ENCODE measurements at places on chromosomes 16 and 17.
A peak's percentile ranks its signal among the peaks of the same experiment; 100 is the strongest.

DNA sequence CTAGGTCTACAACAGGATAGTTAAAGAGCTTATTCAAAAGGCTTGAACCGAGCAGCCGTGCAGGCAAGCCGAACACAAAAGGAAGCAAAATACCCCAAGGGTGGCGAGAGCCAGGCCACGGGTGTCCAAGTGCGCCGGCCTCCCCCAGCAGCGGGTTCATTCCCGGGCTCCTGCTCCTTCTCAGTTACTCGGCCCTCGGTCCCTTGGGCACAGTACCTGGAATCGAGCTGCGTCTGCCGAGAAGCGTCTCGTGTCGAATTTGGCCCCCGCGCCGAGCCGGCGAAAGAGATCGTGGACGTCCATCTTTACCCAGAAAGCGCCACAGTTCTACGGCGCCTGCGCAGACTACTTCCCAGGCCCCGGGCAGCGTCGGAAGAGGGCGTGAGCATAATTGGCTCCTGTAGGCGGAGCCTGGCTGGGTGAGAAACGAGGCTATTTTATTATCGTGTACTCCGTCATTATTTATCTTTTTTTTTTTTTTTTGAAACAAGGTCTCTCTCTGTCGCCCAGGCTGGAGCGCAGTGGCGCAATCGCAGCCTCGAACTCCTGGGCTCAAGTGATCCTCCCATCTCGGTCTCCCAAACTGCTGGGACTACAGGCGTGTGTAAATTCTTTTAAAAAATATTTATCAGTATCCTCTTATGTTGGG lies at the start of gene DDX52:
DDX52 (minus strand) TSS at position 329 of the 649 bp plus-strand sequence; CDS start at position 303, 26 bp downstream.
- peak; percentile 91 for DNase-seq

DNA sequence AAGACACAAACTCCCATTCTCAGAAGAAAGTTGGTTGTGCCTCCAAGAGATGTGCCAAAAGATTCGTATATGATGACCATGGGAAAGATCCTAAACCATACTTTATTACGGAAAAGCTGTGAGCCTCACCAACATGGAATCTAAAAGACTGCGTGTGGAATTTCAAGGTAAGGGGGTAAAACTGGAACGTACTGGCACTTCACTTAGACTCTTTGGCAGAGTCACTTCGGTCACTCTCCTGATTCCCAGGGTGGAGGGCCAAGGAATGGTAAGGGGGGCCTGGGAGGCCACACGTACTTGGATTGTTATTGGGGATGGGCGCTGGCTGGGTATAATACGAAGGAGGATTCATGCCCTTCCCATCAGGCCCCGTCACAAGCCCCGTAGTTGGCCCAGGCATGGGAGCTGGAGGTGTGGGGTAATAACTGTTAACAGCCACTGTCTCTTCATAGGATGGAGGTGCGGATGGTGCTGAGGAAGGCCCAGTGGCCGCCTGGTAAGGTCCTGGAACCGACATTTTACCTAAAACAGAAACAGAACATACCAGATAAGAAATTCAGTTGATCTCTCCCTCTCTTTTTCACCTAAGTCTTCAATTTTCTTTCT lies 30.4 kb downstream of the LITAF start:
- no peak for DNase-seq

DNA sequence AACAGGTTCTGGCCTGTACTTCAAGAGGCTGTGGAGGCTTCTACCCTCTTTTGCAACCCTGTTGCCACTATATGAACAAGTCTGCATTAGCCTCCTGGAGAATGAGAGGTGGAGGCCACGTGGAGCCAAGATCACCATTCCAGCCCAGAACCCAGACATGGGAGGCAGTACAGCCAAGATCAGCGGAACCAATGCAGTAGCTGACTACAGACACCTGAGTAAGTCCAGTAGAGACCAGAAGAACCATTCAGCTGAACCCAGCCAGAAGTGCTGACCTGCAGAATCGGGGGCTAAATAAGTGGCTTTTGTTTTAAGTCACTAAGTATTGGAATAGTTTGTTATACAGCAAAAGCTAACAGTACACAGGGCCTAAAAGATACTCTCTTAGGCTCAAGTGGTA lies 12.1 kb downstream of the FAM20A start:
- no peak for DNase-seq

DNA sequence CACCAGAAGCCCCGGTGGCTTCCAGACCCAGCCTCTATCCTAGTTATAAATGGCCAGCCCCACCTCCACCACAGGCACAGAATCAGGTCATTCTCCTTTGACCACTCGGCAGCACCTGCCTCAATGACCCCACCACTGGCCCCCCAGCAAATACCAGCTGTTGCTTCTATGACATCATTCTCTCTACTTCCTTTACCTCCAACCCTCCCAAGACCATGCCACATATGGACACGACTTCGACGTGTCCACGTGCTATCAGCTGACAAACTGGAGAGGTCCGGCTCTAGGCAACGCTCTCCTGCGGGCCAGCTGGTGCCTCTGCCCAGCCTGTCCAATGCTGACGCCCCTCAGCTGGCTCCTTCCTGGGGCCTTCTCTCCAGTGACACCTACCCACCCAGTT lies 5.9 kb downstream of the ALYREF start:
- DNase-seq = no peak

DNA sequence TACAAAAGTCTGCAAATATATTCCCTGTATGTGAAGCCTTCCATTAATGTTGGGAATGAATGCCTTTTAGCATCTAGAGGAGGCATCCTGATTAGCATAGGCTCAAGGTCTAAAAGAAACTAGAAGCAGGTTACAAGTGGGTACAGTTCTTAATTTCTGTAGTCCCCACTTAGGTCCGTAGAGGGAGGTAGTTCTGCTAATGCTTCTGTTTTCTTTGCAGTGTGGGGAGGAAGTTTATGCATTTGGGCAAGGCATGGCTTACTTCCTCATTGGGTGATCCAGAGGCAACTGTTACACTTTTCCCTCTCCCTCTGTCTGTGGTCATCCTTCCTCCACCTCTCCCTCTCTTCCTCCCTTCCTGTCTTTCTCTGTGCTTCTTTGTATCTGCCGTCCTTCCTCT lies 108.4 kb upstream of the ZKSCAN2 start:
- no peak for DNase-seq

DNA sequence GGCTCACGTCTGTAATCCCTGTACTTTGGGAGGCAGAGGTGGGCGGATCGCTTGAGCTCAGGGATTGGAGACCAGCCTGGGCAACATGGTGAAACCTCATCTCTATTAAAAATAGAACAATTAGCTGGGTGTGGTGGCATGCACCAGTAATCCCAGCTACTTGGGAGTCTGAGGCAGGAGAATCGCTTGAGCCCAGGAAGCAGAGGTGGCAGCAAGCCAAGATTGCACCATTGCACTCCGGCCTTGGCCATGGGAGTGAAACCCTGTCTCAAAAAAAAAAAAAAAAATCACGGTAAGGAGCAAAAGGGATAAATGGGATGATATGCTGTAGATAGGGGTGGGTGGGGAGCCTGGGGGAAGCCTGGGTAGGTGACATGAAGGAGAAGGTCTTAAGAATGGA lies 20.4 kb upstream of the TMEM98 start:
- no peak for DNase-seq

- DNase-seq = no peak
These were observed 24.8 kb upstream of the ALOX15 start for GRCh38 chr17:4666296-4666695.

DNA sequence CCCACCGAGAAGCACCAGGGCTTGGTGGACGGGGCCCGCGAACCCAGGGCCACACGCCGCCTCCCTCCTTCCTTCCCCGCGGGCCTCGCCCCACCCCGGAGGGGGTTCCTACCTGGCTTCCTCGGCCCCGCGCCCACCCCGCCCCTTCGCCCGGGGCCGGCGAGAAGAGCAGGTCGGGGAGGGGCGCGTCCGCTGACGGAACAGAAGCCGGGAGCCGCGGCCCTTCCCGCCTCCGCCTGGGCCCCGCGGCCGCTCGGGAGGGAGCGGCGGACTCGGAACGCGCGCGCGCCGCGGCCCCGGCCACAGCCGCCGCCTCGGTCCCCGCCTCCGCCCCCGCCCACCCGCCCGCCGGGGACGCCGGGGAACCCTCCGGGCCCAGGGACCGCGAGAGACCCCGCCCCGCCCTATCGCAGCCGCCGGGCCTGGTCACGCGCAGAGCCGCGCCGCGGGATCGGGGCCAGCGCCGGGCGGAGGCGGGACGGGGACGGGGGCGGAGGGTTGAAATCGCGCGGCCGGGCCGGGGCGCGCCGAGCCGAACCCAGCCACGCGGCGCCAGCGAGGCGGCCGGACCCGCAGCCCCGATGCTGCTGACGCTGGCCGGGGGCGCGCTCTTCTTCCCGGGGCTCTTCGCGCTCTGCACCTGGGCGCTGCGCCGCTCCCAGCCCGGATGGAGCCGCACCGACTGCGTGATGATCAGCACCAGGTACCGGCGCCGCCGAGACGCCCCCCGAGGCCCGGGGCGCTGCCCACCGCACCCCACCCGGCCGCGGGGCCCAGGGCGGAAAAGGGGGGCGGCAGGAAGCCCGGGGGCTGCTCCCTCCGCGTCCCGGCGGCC lies at the start of gene TLCD3A:
TLCD3A (plus strand) TSS at position 530 of the 835 bp plus-strand sequence; CDS start at position 582, 52 bp downstream.
- DNase-seq = no peak

DNA sequence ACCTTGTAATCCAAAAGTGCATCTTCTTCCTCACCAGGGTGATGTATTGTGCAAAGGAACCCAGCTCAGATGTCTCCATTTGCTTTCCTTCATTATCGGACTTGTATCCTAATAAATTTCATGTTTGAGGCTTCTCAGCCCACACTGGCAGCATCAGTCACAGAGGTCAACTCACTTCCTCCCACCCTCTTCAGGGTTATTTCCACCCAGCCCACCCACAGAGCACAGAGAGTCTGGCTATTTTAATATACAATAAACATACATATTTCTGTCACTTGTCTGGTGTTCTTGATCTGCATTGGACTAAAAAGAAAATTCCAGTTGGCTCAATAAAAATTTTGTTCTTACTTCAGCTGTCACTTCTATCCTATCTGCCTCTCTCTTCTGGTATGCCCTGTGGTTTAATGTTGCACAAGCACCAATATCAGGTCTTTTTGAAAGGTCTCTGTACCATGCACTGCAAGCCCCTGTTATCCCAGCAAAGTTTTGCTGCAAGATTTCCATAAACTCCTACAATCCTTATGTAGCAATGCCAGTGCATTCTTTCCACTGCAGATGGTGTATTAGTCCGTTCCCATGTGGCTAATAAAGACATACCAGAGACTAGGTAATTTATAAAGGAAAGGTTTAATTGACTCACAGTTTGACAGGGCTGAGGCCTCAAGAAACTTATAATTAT lies 201.8 kb downstream of the CDH11 start:
- DNase-seq = no peak

DNA sequence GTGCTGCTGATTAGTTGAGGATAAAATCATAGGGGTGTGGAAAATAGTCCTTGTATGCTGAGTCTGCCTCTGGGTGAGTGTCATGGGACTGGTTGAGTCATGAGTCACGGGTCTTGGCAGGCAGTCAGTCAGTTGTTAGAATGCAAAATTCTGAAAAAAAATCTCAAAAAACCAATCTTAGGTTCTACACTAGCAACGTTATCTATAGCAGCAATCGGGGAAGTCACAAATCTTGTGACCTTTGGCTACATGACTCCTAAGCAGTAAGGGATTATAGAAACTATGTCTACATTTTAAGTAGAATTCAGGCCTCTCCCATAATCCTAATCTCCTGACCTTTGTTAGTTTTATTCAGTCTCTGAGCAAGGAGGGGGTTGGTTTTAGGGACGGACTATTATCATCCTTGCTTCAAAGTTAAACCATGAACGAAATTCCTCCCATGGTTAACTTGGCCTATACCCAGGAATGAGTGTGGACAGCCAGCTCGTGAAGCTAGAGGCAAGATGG lies 18.0 kb upstream of the PMFBP1 start:
- no peak for DNase-seq

DNA sequence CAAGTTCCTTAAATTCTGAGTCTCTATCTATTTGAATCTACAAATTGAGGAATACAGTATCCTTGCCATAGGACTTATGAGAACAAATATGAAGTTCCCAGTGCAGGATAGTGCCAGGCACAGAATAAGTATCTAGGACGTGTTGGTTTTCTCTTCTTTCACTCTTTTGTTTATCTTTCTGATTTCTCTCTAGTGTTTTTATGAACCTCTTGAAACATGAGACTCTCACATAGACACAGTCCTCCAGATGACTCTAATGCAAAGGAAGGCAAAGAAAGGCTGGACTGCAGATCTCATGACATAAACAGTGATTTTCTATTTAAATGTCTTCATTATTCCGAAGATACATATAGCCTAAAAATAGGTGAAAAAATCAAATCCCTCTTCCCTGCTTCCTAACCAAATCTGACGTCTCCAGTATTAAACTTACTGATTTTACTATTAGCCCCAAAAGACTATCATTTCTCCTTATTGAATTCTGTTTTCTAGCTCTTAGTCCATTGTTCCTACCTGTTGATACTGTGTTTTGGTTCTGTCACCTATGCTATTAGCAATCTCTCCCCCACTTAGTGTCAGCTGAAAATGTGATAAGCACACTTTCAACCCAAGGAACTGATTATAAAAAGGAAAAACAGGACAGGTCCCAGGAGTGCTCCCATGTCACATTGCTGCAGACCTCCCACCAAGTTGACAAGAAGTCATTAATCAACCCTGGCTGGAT lies 24.9 kb upstream of the ADAMTS18 start:
- no peak for DNase-seq

- DNase-seq = no peak
These were observed 165.3 kb upstream of the ZNF267 start for GRCh38 chr16:31708348-31708747.

GRCh38 chr16:17776888-17777287 lies 306.1 kb upstream of the XYLT1 start:
- DNase-seq = no peak

DNA sequence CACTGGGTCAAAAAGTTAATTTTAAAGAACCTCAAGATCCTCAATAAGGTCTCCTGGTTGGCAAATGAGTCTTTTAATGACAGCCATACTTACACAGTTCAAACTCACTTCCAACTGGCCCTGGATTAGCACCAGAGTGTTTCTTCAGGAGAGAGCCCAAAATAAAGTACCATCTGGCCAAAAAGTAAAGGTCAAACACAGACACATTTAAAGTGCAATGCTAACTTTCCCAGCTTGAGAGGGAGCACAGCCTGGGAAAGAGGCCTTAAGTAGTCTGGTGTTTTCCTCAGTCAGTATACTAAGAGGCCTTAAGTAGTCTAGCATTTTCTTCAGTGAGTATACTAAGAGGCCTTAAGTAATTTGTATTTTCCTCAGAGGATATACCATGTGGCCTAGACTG lies 46.6 kb upstream of the ERN1 start:
- DNase-seq = no peak

GRCh38 chr16:84068041-84068440 lies 25.4 kb upstream of the SLC38A8 start:
- DNase-seq = no peak

DNA sequence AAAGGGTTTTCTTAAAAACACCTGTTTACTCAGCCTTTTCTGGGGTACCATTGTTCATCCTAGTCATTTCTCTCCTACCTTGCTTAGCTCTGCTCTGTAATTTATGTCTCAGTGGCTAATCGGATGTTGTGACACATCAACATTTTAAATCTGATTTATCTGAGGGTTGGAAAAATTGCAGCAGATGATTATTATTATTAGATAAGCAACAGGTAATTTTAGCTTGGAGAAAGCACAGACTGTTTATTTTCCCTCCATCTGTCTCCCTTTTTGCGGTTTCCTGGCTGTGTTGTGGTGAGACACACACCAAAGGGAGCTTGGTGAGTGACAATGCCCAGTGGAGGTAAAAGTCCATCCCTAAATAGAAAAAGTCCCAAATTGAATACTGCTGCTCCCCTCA lies 389.9 kb downstream of the UTP18 start:
- DNase-seq = no peak
